NB4 (cell line): ENCODE measurements at places on chromosomes 6 and 20.
A peak's percentile ranks its signal among the peaks of the same experiment; 100 is the strongest.

GRCh38 chr20:3754276-3754630, 13.3 kb downstream of the ADISSP start:
- no peak for DNase-seq

DNA sequence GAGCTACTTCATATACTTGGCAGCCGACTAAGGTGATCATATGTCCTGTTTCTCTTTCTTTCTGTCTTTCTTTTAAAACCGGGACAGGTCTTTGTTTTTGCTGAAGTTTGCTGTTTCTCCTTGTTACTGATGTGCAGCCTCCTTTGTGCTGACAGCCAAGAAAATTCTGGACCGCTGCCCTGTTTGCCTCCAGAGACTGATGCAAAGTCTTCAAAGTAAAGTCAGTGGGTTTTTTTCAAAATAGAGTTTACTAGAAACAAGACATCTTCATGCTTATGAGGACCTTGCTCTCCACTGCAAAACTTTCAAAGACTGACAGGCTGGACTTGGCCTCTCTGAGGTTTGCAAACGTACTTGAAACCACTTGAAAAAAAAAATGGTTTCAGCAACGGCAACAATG, 510.5 kb upstream of the MAP3K7 start:
- DNase-seq, result no peak

DNA sequence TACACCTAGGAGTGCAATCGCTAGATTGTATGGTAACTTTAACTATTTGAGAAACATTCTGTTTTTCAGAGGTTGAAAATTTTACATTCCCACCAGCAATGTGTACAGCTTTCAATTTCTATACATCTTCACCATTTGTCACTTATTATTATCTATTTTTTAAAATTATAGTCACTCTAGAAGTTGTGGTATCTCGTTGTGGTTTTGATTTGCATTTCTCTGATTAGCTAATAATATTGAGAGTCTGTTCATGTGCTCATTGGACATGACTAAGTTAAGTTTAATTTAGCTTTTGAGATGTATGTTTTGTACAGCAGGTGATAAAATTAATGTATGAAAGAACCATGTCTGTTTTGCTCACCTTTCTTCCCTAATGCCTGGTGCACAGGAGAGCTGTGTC, 34.8 kb upstream of the PLCB1 start:
- no peak for DNase-seq

- no peak for DNase-seq
Measured at GRCh38 chr6:162829013-162829742, 101.4 kb downstream of the PACRG start.

DNA sequence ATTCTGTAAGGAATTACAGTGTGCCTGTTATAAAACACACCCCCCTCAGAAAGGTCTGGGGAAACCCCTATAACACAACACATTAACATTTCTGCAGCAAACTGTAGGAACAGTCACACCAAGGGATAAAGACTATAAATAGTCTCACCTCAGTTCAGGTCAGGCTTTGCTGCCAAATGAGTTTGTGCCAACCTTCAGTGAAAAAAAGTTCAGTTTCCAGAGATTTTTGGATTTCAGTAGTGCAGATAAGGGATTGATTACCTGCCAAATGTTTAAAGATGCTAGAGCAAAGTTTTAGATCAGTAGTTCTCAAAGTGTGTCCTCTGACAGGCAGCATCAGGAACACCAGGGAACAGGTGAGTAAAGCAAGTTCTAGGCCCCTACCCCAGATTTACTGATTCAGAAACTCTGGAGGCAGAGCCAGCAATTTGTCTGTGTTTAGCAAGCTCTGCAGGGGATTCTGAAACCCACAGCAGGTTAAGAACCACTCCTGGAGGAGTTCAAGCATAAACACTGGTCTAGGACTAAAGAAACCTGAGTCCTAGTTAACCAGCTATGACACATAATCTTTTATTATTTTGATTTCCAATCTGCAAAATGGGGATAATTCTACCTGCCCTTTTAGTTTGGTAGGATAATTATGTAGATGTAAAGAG, 111.0 kb downstream of the RCAN2 start:
- DNase-seq, result no peak

DNA sequence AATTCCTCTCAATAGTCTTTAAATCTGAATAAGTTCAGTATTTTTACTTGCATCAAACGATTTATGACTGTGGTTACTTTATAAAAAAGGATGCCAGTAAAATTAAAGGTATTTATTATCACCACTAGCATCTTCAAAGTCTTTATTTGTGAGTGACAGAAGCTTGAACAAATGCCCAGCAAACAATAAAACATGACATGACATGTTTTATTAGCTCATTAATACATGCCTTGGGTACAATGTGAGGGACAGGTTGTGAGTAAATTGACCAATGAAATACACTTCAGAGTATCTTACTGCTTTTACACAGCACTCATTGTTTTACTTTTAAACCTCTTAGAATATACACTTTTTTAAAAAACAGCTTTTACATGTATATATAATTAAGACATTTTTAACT, 113.4 kb upstream of the BEND3 start:
- no peak for DNase-seq

DNA sequence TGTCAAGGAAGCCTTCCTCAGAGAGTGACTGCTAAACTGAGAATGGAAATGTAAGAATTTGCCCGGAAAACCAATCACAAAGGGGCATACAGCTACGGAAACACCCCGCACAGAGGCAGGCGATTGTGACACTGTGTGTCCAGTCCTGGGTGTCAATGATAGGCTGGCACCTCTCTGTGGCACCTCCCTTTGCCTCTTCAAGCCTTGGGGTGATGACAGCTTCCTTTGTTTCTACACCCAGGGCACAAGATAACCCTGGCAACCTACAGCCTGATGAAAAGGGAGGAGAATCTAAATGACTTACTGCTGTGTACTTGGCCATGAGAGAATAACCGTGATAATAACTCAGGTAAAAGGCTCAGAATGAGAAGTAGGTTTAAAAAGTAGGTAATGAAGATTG, 93.6 kb upstream of the SSTR4 start:
- no peak for DNase-seq

DNA sequence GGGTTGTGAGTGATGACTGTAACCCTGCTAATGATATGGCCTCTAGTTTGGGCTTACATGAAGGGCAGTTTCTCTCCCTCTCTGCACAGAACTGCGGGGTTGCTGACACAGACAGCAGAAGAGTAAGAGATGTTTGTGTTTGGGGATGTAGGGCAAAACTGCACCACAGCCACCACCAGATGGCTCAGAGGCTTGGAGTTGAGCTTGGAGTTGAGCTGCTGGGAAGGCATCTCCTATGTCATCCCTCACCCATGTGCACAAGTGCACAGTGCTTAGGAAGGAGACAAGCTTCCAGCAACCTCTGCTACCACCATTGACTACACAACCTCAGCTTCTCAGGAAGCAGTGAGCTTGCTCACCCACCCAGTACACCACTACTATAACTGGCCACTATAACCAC, 303.9 kb upstream of the DEFB112 start:
- DNase-seq, result no peak

GRCh38 chr6:13980534-13980933, 55.8 kb downstream of the RNF182 start:
- no peak for DNase-seq

DNA sequence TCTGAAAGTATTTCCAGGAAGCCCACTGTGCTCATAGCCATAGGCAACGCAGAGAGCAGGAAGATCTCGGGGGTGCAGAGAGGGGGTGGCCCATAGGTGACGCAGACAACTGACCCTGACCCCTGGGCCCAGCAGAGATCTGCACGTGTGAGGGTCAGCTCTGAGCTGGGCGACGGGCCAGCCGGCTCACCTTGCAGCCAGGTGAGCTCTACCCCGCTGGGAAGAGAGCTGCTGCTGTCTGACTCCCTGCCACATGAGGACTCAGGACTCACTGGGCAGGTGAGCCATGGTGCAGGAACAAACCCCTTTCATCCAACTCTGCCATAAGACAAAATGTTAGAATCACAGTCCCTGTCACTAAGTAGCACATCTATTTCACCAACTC, 19.6 kb downstream of the ZBTB46 start:
- DNase-seq, result no peak

GRCh38 chr6:113723182-113723581, 134.0 kb upstream of the MARCKS start:
- DNase-seq, result no peak

DNA sequence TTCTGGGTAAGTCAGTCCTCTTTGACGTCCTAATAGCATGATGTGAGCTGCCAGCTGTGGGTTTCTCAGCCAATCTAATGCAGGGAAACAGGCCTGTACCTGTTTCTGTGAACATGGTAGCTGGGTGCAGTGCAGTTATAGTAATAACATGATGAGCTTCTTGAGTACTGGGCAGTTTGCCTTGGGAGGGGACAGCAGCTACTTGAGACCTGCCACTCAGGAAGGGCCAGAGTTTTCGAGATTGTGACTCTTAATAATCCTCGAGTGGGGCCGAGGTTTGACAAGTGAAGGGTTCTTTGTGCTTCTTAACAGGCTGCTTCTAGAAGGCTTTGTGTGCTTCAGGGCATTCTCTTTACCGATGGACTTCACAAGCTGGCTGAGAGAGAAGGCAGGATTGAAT, 180.1 kb downstream of the JARID2 start:
- DNase-seq, result no peak

- DNase-seq, result no peak
Measured at GRCh38 chr6:138300469-138300868, 77.2 kb upstream of the SMIM28 start.

DNA sequence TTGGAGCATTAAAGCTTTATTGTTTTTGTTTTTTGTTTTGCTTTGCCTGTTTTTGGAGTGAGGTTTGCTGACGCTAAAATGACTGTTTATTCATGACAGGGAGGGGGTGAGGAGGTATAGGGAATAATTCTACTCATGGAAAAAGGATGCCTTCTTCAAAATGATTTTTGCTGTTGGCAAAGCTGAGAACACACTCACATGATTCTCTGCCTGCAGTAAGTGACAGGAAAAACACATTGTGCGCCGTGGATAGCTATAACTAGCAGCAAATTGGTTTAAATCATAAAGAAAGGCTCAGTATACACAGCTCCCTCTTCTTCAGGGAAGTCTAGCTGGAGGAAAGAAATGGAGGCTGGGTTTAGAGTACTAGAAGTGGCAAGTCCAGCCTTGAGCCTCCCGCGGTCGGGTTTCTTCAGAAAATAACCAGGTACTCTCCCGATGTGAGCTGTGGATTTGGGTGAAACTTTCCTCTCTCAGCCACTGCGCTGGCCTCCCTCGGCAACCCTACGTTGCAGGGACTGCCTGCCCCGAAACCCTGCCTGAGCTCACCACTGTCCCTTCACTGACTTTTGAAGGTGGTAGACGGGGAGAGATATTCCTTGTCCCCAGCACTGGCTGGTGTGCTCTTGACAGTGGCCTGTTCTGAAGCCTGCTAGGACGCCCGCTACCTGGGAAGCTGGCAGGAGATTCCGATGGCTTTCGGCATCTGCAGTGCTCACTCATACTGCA, 278.2 kb downstream of the NRN1 start:
- no peak for DNase-seq

DNA sequence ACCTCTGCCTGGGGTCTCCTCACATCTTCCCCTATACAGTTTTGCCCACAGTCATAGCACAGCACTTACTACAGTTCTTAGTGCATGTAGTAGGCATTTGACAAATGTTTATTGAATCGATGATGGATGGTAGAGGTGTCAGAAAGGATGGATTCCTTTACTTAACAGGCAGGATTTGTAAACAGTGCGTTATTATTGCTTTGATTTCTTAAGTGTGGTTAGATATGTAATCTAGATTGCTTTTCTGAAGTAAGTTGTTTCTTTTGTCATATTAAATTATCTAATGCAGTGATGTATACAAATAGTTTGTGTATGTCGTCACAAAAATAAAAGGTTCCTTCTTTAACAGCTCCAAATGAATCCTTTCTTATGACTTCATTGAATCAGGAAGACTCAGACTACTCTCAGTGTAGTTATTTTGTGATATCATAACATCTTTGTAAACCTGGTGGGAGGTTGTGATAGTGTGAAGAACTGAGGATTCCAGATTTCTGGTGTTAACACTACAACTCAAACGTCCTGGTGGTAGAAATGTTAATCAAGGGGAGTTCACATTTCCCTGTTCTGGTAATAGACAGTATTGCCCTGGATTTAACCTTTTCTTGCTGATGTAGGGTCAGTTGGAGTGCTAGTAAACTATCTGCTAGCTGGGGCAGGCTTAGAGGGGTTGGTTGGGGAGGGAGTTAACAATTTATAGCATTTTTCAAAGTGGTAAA, 87.7 kb downstream of the HIVEP1 start:
- no peak for DNase-seq

- DNase-seq, result no peak
Measured at GRCh38 chr6:16832043-16832567, 70.8 kb upstream of the ATXN1 start.

- DNase-seq, result no peak
Measured at GRCh38 chr6:77463308-77463860, at the start of gene HTR1B. Gene HTR1B, minus strand, starts transcription at chr6:77463491. Its CDS starts 88 bp downstream, at chr6:77463403.

DNA sequence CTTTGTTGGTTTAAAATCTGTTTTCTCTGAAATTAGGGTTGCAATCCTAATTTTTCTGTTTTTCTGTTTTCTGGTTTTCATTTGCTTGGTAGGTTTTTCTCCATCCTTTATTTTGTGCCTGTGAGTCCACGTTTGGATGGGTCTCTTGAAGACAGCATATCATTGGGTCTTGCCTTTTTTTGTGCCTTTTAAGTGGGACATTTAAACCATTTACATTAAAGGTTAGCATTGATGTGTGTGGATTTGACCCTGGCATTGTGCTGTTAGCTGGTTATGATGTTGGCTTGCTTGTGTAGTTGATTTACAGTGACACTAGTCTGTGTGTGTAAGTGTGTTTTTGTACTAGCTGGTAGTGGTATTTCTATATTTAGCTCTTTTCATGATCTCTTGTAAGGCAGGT, 28.0 kb upstream of the CST5 start:
- no peak for DNase-seq

GRCh38 chr6:148109732-148110131, 232.9 kb upstream of the SASH1 start:
- DNase-seq, result no peak

GRCh38 chr6:15421945-15422733, 176.3 kb downstream of the JARID2 start:
- DNase-seq, result peak; percentile 33

GRCh38 chr6:168542301-168542700, 101.3 kb downstream of the SMOC2 start:
- no peak for DNase-seq

- DNase-seq, result peak; percentile 80
Measured at GRCh38 chr6:106608080-106608668, 21.1 kb downstream of the RTN4IP1 start.

DNA sequence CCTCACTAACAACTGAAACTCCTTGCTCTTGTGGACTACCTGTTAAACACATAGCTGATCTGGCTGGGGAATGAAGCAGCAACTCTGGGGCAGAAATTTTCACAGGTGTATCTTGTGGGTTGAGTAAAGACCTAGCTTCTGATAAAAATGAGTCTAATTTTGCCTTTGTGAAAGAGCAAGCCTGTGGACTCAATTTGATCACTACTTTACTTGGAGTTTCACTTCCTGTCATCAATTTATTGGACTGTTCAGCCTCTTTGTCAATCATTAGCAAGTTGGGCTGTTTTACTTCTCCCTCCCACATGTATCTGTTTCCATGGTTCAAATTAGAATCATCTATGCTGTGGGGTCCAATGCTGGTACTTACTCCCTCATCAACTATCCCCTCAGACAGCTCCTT, 29.6 kb upstream of the CRIP3 start:
- no peak for DNase-seq

GRCh38 chr6:89597988-89598387, 40.6 kb downstream of the LYRM2 start:
- peak; percentile 73 for DNase-seq
